Neural cell (in vitro differentiated cells): ENCODE measurements at places on chromosomes 3 and 15. TPM values are rescaled to one million over a fixed set of nuclear protein-coding genes. Genes with fewer than 3 reads are reported as not detected.

The MESP2 gene
- not detected in 2 replicates for polyA plus RNA-seq

The RASL12 gene
- not detected in 2 replicates for polyA plus RNA-seq

The KATNBL1 gene
- polyA plus RNA-seq = 140 and 158 TPM in 2 replicates

The ZNF385D gene
- polyA plus RNA-seq = 3.4 and 3.6 TPM in 2 replicates

The TLE3 gene
- 22.8 and 27.6 TPM in 2 replicates for polyA plus RNA-seq

The MITF gene
- not detected in 2 replicates for polyA plus RNA-seq

The PLSCR5 gene
- polyA plus RNA-seq = 0.37 TPM in 1 of 2 replicates, not detected in the other

The SNX22 gene
- 0.38 and 0.73 TPM in 2 replicates for polyA plus RNA-seq

The CHP1 gene
- 19.6 and 24.0 TPM in 2 replicates for polyA plus RNA-seq

The WNT7A gene
- 13.3 and 17.7 TPM in 2 replicates for polyA plus RNA-seq

The MCF2L2 gene
- polyA plus RNA-seq = 9.3 and 10.0 TPM in 2 replicates

The ARRDC4 gene
- polyA plus RNA-seq = 38.6 and 39.7 TPM in 2 replicates

The GNAT1 gene
- not detected in 2 replicates for polyA plus RNA-seq

The MYO5C gene
- 0.44 and 0.77 TPM in 2 replicates for polyA plus RNA-seq

The ELL3 gene
- polyA plus RNA-seq = 2.2 TPM in 1 of 2 replicates, not detected in the other

The GRK7 gene
- polyA plus RNA-seq = 0.16 TPM in 1 of 2 replicates, not detected in the other

The HYAL1 gene
- 2.2 and 4.7 TPM in 2 replicates for polyA plus RNA-seq

The SMCO1 gene
- not detected in 2 replicates for polyA plus RNA-seq

The RNU5B-1 gene
- polyA plus RNA-seq = not detected in 2 replicates

The XCR1 gene
- polyA plus RNA-seq = not detected in 2 replicates

The CCRL2 gene
- polyA plus RNA-seq = not detected in 2 replicates

The CPNE9 gene
- polyA plus RNA-seq = 0.32 TPM in 1 of 2 replicates, not detected in the other

The ACVR2B gene
- polyA plus RNA-seq = 32.3 and 33.3 TPM in 2 replicates

The ZPLD1 gene
- polyA plus RNA-seq = 0.50 TPM in 1 of 2 replicates, not detected in the other

The CHDH gene
- 0.06 and 0.17 TPM in 2 replicates for polyA plus RNA-seq

The CFAP92 gene
- polyA plus RNA-seq = 0.69 and 1.6 TPM in 2 replicates

The ACTR8 gene
- polyA plus RNA-seq = 19.7 and 28.4 TPM in 2 replicates

The FBXO40 gene
- polyA plus RNA-seq = not detected in 2 replicates

The OR5K2 gene
- polyA plus RNA-seq = not detected in 2 replicates

The SPG21 gene
- 67.6 and 67.7 TPM in 2 replicates for polyA plus RNA-seq

The PLA2G4D gene
- polyA plus RNA-seq = not detected in 2 replicates

The EPHB3 gene
- 4.3 and 5.9 TPM in 2 replicates for polyA plus RNA-seq

The SYNPR gene
- polyA plus RNA-seq = 2.0 and 4.4 TPM in 2 replicates

The CXCR6 gene
- not detected in 2 replicates for polyA plus RNA-seq

The SLC28A2 gene
- polyA plus RNA-seq = not detected in 2 replicates

The SLC12A8 gene
- 1.5 and 4.6 TPM in 2 replicates for polyA plus RNA-seq

The C3orf49 gene
- polyA plus RNA-seq = not detected in 2 replicates

The HHATL gene
- 0.60 TPM in 1 of 2 replicates, not detected in the other for polyA plus RNA-seq

The TLR9 gene
- polyA plus RNA-seq = not detected in 2 replicates

The CEP70 gene
- polyA plus RNA-seq = 25.0 and 29.4 TPM in 2 replicates

The LRTM1 gene
- polyA plus RNA-seq = not detected in 2 replicates

The GHRL gene
- 2.8 TPM in 1 of 2 replicates, not detected in the other for polyA plus RNA-seq

The BHLHE40 gene
- polyA plus RNA-seq = 0.10 TPM in 1 of 2 replicates, not detected in the other

The RMDN3 gene
- 24.7 and 25.3 TPM in 2 replicates for polyA plus RNA-seq

The TRH gene
- 2.6 TPM in 2 replicates for polyA plus RNA-seq

The IL16 gene
- not detected in 2 replicates for polyA plus RNA-seq

The ALDH1A2 gene
- 0.24 and 0.72 TPM in 2 replicates for polyA plus RNA-seq

The ATP13A4 gene
- polyA plus RNA-seq = 6.2 and 7.3 TPM in 2 replicates

The UCN2 gene
- polyA plus RNA-seq = 0.68 and 2.0 TPM in 2 replicates

The GPD1L gene
- polyA plus RNA-seq = 18.2 and 18.6 TPM in 2 replicates

The RASA2 gene
- 37.4 and 37.5 TPM in 2 replicates for polyA plus RNA-seq

The SLC24A5 gene
- polyA plus RNA-seq = 0.76 and 0.78 TPM in 2 replicates
